Lung (tissue), 17 donors: ENCODE measurements at places on chromosomes 11 and 22. TPM values are rescaled to one million over a fixed set of nuclear protein-coding genes. Genes with fewer than 3 reads are reported as not detected.
A peak's percentile ranks its signal among the peaks of the same experiment; 100 is the strongest.

C1QTNF6 gene
- 4.4 TPM for total RNA-seq

DLG2 gene
- 9.9 TPM for total RNA-seq

SMTNL1 gene
- not detected for total RNA-seq

TRMU gene
- 39.2 TPM for total RNA-seq

DNA sequence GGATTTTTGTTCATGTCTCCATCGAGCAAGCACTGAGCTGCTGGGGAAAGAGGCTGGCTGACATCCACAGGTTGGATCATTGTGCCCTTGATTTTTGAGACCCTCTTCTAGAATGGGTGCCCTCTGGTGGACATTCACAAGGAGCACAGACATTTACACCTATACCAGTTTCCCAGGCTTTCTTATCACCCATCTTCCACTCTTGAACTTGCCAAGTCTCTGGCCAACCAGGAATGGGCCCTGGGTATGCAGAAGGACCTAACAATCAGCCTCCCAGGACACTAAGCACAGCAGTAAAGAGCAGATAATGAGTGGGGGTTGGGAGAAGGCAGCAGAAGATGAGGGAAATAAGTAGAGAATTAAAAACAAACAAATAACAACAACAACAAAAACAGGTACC is 5.7 kb upstream of the INTS4 start:
- H3K4me3 ChIP-seq: no peak overlapping the region
- H3K36me3 ChIP-seq: no peaks in the 10 kb centered on the region
- H3K27me3 ChIP-seq: peaks cover 3% of the 10 kb centered on the region
- H3K4me1 ChIP-seq: peaks cover 1% of the 10 kb centered on the region
- DNase-seq: peak; percentile 62
- H3K27ac ChIP-seq: no peak overlapping the region

DNA sequence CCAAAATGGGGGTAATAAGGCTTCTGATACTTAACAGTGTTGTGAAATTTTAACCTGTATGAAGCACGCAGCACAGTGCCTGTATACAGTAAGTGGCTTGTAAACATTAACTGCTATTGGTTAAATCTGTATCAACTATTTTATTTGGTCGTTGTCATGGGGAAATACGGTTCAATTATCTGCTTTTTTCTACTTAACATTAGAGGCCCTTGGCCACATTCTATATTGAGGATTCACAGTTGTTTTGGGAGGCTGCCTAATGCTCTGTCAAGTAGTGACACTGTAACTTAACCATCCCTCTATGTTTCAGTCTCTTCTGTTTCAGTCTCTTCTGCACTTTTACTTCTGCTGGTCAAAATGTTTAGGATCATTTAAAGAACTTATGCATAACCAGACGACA is 95.6 kb downstream of the LDLRAD3 start:
- H3K4me3 ChIP-seq: no peak overlapping the region
- no peaks in the 10 kb centered on the region for H3K27me3 ChIP-seq
- H3K27ac ChIP-seq: no peak overlapping the region
- DNase-seq: peak; percentile 80
- no peaks in the 10 kb centered on the region for H3K36me3 ChIP-seq

DNA sequence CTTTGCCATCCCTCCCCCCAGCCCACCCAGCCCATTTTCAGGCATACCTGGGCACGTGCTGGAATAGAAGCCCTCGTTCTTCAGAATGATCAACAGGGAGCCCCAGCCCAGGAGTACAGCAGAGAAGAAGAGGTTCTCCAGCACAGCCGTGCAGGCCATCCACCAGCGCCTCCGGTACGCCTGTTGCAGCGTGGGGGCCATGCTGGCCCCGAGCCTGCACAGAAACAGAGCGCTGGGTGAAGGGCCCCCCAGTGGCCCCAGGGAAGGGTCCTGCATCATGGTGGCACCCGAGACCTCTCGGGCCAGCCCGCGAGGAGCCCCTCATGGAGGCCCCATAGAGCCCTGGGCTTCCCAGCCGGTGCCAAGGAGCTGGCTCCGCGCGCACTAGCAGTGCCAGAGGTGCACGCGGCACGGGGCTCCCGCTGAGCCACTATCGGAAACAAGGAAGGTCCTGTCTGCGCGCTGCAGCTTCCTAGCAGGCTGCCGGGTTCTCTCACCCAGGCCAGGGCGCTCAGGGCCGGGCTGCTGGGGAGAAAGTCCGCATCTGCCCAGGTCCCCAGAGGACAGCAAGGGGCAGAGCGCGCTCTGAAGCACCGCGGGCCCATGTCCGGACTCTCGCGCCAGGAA is 1.5 kb downstream of the SLC43A1 start:
- H3K27me3 ChIP-seq: no peaks in the 10 kb centered on the region
- H3K36me3 ChIP-seq: no peaks in the 10 kb centered on the region
- peak overlapping the region; percentile 74 for H3K4me3 ChIP-seq
- H3K4me1 ChIP-seq: peaks cover 4% of the 10 kb centered on the region
- H3K27ac ChIP-seq: no peak overlapping the region
